ENCODE measurements at places on chromosomes 3 and 15.

- no peak for DNase-seq
These were observed 20.3 kb downstream of the CRTAP start for GRCh38 chr3:33134026-33134625.

DNA sequence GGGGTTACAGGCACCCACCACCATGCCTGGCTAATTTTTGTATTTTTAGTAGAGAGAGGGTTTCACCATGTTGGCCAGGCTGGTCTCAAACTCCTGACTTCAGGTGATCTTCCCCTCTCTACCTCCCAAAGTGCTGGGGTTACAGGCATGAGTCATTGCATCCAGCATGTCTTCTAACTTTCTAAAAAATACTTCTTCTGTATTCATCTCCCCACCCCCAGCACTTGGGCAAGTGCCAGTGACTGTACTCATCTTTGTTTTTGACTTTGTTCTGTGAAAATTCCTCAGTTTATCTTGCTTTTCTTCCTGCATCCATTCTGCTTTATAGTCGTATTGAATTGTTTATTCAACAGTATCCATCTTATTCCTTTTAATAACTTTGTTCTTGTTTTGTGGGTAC is 47.6 kb downstream of the ARIH1 start:
- DNase-seq = no peak

- no peak for DNase-seq
These were observed 21.0 kb downstream of the FAIM start for GRCh38 chr3:138629526-138629925.

DNA sequence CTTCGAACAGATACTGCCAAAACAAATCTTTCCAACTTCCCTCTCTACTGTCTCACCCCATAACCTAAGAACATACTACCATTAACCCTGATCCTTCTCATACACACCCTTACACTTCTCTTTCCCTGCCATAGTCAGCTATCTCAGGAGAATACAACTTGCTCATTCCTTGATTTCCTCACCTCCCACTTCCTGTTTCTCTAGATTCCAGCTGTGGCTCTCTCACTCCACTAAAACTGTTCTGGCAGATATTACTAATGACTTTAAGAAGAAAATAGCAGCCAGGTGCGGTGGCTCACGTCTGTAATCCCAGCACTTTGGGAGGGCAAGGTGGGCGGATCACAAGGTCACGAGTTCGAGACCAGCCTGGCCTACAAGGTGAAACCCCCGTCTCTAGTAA is 4.6 kb downstream of the LSG1 start:
- DNase-seq = no peak

GRCh38 chr3:57958642-57959422 is 49.4 kb upstream of the FLNB start:
- no peak for DNase-seq

- DNase-seq = no peak
These were observed 470.8 kb downstream of the SOX2 start for GRCh38 chr3:182182531-182182968.

- no peak for DNase-seq
These were observed 17.5 kb downstream of the AP3B2 start for GRCh38 chr15:82692171-82692570.

GRCh38 chr3:140128631-140129030 is 193.6 kb downstream of the CLSTN2 start:
- no peak for DNase-seq

- DNase-seq = no peak
These were observed 44.6 kb downstream of the BHLHE40 start for GRCh38 chr3:5023777-5024346.

DNA sequence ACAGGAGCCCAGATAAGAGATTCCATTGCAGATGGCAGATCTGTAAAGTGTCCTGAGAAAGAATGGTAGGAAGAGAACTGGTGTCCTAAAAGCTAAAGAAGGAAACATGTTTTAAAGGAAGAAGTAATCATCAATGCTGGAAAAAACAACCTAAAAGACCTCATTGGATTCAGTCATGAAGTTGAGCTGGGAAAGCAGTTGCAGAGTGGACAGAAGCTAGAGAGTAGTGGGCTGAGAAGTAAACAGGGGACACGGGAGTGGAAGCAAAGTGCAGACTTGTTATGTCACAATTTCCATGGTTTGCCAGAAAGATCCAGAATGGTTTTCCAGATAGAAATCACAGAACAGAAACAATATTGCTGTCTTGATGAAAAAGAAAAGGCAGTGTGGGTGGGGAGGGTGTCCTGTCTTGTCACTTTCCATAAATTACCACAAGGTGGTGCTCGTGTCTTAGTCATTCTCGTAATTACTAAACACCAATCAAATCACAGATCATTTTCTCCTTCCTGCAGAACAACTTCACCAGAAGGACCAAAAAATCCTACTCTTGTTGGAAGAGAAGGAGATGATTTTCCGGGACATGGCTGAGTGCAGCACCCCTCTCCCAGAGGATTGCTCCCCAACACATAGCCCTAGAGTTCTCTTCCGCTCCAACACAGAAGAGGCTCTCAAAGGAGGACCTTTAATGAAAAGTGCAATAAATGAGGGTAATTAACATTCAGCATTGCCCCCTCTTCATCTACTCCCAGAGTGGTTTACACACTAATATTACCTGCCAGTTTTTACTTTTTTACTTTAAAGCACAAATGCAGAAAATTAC is 64.5 kb downstream of the KLHL25 start:
- DNase-seq = peak; percentile 76

DNA sequence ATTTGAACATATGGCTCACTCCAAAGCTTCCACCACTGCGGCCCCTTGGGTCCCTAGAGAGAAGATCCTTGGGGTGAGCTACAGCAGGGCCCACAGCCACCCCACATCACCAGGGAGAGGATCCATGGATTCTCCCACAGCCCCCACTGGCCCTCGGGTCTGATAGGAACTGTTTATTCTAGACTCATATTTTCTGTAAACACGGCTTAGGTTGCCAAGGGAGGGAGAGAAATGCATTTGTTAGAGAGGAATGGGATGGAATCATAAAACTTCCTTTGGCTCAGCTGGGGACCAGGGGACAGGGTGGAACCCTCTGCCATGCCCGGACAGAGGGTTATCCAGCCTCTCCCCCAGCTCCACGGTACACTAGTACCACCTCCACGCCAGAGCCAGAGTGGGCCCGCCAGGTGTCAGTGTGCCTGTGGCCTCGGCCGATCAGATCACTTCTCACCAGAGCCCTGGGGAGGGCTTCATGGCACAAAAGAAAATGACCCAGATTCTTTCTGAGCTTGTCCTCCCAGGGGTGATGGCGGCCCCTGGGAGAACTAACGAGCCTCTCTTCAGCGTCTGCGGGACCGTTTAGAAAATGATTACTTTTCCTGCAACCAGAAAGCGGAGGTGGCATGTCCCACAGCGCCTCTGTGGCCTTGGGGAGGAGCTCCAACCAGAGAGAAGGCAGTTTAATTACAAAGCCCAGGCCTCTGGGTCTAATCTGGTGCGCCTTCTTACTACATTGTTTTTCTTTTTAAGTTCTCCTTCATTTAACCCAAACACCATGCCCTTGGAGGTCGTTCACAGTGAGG is 33.7 kb downstream of the ADCY5 start:
- DNase-seq = no peak

- DNase-seq = no peak
These were observed 61.2 kb downstream of the ARHGEF26 start for GRCh38 chr3:154182322-154182922.

- no peak for DNase-seq
These were observed 17.4 kb downstream of the ABTB1 start for GRCh38 chr3:127690106-127690505.

DNA sequence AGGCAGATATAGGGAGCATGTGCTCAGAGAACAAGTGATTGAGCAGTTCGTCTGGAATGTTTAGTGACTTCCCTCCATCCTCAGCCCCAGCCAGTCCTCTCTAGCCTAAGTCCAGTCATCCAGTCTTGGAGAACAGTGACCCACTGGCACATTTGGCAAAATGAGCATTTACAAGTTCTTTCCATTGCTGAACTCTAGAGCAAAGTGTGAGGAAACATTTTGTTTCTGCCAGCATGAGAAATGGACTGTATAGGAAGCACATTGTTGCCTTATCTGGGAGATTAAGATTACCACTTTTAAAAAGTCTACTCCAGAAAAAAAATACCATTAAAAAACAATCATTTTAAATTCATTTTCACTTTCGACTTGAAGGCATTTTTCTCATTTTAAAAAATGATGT is 353.6 kb downstream of the SHQ1 start:
- no peak for DNase-seq

DNA sequence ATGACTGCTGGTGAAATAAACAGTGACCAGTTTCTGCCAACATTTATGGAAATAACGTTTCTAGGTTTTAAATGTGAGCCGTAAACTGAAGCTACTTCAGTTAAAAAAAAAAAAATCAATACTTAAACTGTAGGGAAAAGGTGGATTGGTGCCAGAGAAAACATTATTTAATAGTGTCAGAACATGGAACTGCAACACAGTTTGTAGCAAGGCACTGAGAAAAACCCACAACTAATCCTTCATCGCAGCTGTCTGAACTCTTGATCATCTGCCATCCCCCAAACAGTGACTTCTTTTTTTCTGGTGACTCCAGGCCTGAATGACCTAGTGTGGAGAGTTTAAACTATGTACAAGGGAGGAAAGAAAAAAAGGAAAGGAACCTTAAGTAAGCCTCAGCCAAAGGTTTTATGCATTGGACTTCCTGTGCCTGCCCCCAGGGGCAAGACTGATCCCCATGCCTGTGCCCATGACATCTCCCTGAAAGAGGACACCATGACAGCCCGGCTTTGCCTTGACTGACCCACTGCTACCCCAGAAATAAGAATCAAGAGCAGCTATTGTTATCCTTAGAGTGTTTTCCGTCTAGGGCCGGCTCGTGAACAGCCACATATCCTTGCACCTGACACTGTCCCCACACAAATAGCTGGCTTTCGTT is 33.1 kb downstream of the CRTAP start:
- no peak for DNase-seq

GRCh38 chr15:41494190-41494921 is 682 bp downstream of the ITPKA start:
- no peak for DNase-seq

- no peak for DNase-seq
These were observed 334.5 kb upstream of the UMPS start for GRCh38 chr3:124395584-124396338.

- DNase-seq = no peak
These were observed 187.2 kb upstream of the SLITRK3 start for GRCh38 chr3:165383381-165383780.

GRCh38 chr3:120449251-120449650 is 1.5 kb downstream of the FSTL1 start:
- DNase-seq = no peak

DNA sequence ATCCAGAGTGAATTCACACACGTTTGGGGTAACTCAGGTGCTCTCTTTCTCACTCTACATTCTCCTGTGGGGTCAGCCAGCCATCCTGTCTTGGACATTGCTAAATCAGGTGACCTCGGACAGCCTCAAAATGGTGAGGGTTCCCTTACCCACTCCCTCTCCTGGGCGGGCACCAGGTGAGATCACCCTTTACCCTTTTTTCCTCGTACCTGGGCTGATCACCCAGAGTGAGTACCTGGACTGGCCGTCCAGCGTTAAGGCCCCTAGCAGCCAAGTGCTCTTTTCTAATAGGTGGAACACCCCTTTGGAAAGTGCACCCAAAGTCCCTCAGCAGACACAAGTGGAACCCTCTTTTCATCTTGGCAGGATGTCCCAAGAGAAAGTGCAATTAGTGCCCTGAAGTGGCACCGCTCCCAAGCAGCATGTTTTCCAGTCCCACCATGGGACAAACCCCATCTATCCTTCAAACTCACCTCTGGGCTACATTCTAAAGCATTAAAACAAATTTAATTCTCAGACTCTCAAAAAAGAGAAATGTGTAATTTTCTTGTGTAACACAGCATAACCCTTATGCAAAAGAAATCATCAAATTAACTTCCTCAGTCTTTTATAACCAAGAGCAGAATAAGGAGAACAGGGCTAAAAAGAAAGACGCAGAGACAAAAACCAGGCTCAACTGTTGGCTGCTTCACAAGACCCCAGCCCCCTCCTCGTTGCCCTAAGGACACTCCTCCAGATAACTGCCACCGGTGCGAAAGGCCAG is 20.7 kb downstream of the TRANK1 start:
- DNase-seq = no peak

DNA sequence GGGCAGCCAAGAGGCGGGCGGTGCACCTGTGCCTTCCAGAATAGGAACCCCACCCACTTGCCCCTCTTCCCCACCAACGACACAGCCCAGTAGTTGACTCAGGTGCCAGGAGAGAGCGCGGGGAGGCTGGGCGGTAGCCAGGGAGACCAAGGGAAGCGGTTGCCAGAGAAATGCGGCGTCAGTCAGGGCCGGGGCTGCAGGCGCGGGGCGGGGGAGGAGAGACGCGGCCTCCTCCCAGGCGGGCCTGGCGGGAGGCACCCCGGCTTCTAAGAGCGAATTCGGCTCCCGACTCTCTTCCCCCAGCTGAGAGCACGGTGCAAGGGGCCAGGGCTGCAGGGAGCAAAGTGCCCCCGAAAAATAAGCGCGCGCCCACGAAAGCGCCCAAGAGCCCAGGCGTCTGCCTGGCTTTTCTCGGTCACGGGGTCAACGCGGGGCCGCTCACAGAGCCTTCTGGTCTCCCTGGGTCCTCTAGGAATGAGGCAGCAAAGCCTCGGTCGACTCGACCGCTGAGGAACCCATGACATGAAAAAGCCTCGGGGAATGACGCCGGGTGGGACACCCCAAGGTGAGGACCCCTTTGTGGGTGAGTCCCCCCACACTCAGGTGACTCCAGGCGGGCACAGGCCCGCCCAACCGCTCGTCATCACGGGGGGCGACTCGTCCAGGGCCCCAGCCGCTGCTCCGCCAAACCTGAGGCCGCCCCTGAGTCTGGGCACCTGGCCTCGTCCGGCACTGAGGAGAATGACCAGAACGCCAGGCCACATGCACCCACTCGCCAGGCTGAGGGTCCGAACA is 716 bp downstream of the CPEB1 start:
- peak; percentile 48 for DNase-seq

GRCh38 chr3:107845380-107846278 is 245.2 kb downstream of the CD47 start:
- DNase-seq = no peak

GRCh38 chr3:196177967-196178366 is 33.2 kb downstream of the ZDHHC19 start:
- DNase-seq = no peak

DNA sequence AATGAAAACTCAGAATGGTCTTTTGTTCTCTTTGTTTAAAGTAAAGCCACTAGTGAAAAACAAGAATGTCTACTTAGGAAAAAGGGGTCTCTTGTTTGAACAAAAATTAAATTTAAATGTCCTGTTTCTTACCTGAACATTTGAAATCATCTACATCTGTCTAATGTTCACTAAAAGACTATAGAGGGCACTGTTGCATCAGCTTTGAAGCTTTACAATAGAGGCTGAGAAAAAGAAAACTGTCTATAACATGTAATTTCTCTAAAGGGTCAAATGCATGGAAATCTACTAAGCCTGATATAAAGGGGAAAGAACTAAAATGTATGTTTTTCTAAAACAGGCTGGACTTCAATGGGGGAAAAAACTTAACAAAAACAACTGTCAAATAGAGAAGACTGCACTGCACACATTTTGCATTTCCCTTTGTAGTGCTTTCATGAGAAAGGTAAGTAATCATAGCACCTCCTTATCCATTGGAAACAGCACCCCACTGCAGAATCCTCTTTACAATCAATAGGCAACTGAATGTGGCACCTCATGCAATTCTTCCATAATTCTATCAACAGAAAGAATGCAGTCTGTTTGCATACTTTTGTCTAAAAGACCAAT is 26.3 kb downstream of the DPH6 start:
- peak; percentile 70 for DNase-seq

GRCh38 chr3:158509891-158510290 is 61.1 kb upstream of the MLF1 start:
- no peak for DNase-seq

- no peak for DNase-seq
These were observed 42.8 kb upstream of the RSL24D1 start for GRCh38 chr15:55239440-55240124.
